ENCODE measurements at places on chromosomes 6 and 20. TPM values are rescaled to one million over a fixed set of nuclear protein-coding genes. Genes with fewer than 3 reads are reported as not detected.

The TRIM15 gene
- not detected for total RNA-seq

The MLIP gene
- 0.32 TPM for total RNA-seq

The ASIP gene
- total RNA-seq = not detected

The CLDN20 gene
- total RNA-seq = not detected

The RPS6KA2 gene
- 38.1 TPM for total RNA-seq

The GGT7 gene
- total RNA-seq = 10.7 TPM

The TCP11 gene
- total RNA-seq = not detected

The VGLL2 gene
- not detected for total RNA-seq

The PSORS1C2 gene
- total RNA-seq = not detected
